ENCODE measurements at places on chromosomes 7 and 10. TPM values are rescaled to one million over a fixed set of nuclear protein-coding genes. Genes with fewer than 3 reads are reported as not detected.

- DNase-seq = no peak
Measured at GRCh38 chr7:29349362-29349761, 154.8 kb downstream of the CHN2 start.

DNA sequence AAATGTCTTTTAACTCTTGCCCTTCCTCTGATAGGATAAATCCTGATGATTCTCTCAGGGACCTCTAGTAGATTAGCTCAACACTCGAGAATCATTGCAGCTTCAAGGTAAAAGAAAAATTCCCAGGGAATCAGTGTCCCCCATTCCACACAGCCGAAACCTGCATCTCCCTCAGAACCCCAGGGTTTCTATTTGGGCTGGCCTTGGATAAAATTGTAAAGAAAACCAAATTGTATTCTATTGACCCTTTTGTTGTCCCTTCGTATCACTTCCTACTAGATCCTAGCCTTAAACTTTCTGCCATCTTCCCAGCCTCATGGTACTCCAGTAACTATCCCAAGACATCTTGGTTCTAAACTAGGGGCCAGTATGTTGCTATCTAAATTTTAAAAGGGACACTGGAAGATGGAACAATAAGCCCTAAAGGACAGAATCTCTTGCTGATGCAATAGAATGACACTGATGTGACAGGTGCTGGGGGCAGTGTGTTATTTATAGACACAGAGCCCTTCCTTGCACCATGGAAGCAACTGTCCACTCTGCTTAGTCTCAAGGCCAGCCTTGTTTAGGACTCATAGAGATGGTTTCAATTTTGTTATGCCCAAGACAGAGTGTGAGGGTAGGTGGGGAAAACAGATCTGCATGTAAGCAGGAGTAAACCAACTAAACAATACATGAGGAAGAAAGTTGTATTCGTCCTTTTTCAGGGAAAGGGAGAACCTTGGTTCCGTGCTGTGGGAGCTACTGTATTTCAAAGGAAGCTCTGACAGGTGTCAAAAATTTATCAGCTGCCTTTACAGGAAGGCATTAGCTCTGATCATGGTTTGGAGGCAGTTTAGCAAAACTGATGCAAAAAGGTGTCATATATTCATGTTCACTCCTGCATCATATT lies 7.6 kb downstream of the ASB15 start:
- no peak for DNase-seq

GRCh38 chr7:84105586-84105985 lies 89.0 kb downstream of the SEMA3A start:
- no peak for DNase-seq

- DNase-seq = no peak
Measured at GRCh38 chr7:32053204-32053603, 17.0 kb downstream of the PDE1C start.

DNA sequence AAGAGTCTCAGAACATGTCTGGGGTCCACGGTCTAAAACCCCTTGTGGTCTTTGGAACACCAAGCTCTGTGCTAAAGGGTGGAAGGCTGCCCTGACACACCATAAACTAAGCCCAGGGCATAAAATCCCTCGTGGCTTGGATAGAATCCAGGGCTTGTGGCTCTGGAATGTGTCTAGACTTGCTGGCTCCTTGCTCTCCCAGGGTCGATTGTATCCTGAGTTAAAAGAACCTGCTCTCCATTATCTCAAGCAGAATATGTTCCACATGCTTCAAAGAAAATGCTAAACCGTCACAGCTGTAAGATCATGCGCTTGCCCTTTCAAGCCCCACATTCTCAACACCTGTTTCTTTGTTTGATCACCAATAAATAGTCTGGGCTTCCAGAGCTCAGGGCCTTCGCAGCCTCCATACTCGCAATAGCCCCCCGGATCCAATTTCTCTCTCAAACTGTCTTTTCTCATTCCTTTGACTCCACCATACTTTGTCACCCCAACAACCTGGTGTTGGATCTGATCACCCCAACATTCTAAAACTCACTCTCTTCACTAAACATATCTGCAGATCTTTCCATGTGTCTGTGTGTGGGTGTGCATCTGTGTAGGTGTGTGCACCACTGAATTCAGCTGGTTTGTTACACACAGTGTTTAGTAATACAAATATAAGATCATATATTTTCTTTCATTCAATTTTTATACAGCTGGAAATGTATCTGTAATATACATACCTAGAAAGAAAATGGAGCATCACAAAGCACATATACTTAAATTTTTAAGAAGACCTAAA lies 238.5 kb downstream of the ZMYND11 start:
- no peak for DNase-seq

GRCh38 chr7:159125104-159125954 lies 19.3 kb downstream of the VIPR2 start:
- no peak for DNase-seq

DNA sequence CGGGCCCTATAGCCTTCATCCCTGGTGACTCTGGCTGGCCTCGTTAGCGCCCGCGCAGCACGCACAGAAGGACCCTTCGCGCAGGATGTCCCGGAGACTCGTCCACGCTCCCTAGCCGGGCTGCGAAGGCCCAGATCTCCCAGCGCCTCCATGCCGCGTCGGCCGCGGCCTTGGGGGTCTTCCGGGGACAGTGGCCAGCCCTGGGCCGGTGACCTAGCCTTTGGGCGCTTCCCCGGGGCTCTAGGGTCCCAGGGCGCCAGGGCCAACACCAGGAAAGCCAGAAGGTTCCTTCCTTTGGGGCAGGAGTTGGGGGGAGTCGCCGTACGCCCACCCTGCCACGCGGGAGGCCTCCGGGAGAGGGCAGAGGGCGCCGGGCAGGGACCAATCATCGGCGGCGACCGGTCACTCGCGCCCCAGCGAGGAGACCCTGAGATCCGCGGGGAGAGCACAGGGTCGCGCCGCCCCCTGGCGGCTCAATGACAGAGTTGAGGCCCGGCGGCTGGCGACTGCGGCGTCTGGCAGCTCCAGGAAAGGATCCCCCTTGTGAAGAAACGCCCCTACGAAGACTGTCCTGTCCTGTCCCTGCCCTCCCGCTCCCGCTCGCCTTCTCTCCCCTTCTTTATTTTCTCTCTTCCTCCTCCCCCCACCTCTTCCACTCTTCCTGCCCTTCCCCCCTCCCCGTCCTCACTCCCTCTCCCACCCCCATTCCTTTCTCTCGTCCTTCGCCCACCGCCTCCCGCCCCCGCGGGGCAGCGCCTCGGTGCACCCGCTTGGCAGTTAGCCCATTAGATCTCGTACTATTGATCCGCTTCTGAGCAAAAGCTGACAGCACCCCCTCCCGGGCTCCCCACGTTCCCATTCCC lies 62.3 kb upstream of the LBX1 start:
- peak; percentile 67 for DNase-seq

- DNase-seq = no peak
Measured at GRCh38 chr7:1927937-1928644, 258.0 kb downstream of the ELFN1 start.

DNA sequence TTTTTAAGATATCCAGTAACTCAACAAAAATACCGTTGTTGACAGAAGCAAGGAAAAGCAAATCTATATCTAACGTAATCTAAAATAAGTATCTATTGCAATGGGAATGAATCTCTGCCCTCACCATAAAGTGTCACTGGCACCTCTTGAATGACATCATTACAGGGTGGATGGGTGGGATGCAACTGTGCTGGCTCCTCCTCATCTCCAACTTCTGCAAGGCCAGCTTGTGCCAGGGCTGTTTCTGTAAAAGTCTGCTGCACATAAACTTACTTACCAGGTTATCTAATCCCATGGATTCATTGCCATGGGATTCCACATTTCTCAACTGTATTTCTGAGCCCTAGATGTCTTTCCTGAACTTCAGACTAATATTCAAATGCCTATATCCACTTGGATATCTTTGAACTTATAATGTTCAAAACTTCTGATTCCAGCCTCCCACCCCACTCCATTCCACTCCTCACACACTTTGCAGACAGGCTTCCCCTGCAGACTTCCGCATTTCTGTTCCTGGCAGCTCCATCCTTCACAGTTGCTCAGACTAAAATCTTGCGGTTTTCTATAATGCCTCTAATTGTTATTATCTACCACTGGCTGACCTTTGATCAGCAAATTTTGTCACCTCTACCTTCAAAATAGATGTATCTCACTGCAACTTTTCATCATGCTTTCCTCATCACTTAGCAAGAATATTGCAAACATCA lies 10.7 kb downstream of the FGL2 start:
- DNase-seq = no peak

- peak; percentile 69 for DNase-seq
Measured at GRCh38 chr7:1579481-1580421, 9.9 kb upstream of the PSMG3 start.

DNA sequence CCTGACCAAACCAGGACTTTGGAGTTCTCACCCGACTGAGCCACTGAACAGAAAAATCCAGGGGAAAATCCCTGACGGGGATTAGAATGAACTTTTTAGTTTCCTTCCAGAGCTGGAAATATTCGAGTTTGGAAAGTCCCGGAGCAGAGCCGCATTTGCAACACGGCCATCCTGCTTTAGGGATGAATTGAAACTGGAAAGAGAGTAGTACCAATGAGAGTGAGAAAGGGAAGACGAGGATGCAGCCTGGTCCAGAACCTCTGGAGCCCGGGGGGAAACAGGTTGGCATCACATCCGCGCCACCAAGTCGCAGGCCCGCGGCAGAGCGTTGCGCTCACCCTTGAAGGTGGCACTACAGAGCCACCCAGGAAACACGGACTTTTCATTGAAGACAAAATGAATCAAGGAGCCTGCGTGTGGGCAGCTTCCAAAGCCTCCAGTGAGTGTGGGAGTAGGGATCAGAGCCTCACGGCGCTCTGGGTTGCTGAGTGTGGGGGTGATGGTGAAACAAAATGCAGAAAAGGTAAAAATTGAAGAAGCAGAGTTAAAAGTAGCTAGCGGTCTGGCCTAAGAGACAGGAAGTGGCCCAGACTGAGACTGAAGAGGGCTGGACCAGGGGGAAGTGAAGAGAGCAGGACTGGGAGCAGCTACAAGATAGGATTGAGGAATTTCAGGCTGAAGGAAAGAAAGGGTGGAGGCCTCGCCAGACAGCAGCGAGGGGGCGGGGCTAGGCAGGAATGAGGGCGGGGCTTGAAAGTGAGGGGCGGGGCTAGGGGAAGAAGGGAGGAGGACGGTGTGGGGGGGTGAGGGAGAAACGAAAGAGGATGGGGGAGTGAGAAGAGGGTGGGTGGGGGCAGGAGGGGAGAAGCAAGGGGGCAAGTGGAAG lies 1.8 kb downstream of the SMURF1 start:
- DNase-seq = peak; percentile 53

DNA sequence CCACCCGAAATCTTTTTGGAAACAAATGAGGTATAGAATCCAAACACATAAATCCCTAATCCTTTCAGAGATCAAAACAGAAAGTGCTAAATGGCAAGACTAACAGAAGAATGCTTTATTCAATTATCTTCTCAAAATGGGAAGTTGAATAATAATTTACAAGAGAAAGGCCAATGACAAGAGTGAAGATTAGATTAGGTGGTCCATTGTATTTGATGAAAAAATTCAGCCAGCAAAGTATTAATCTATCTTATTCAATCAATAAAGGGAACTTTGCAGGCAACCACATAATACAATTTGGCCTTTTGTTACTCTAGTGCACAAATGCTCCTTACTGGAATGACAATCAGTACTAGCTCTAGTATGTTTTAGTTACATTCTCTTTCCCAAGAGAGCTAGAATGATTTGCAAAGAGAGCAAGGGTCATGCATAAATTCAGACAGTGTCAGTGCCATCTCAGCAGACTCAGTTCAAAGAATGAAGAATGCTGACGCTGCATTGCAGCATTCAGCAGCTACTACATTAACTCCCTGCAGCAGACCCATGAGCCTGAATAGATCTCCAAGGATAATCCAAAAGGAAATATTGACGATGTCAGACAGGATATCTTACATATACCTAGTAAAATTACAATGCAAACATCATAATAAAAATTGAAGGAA lies 131.8 kb downstream of the ANK3 start:
- no peak for DNase-seq

- no peak for DNase-seq
Measured at GRCh38 chr7:157309988-157310668, 26.7 kb upstream of the DNAJB6 start.

DNA sequence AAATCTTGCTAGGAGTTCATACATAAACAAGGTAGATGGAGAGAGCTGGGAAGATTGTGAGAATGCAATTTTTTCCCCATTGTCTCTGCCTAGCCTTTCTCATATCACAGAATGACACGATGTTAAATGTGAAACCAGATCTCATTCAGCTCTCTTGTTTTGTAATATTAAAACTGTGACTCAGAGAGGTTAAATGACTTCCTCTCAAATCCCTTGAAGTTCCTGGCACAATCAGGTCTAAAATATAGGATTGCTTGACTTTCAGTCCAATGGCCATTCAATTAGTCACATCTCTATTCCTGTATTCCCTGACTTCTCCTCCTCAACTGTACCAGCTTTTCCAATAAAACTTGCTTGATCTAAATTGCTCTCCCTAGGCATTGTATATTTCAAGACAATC lies 3.1 kb downstream of the ANKRD22 start:
- DNase-seq = no peak

DNA sequence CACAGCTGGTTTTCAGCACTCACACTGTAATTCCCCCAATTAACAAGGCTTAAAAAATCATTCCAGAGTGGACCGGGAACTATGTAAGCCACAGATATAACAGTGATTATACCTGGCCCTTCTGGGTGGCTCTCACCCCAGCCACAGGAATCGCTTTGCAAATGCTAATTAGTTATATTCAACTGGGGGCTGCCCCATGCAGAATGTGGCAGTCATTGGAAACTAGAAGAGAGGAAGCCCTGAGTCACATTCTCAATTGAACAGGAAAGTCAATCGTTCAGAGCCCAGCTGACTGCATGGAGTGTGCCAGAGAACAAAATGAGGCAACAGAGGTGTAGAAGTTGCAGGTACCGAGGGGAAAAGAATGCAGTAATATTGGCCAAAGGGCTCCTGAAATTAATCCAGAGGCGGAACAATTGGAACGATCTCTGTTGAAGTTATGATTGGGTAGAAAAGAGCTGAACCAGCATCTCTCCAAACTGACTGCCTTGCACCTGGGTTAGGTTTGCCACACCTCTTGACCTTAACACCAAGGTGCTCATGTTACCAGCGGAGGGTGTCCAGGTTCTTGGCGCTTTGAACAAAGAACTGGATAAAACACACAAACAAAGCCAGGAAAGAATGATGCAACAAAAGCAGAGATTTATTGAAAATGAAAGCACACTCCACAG lies 909.7 kb upstream of the AUTS2 start:
- DNase-seq = no peak

- DNase-seq = no peak
Measured at GRCh38 chr10:129604333-129605032, 137.4 kb downstream of the MGMT start.

- no peak for DNase-seq
Measured at GRCh38 chr7:21413502-21413901, 14.4 kb upstream of the SP4 start.

- no peak for DNase-seq
Measured at GRCh38 chr7:27000496-27000895, 95.3 kb downstream of the HOXA1 start.

The ZNF503 gene
- 35.5 TPM for total RNA-seq

The FKBP14 gene
- total RNA-seq = 17.5 TPM

The MACROH2A2 gene
- total RNA-seq = 6.1 TPM

The AGAP6 gene
- total RNA-seq = 27.9 TPM

The STARD3NL gene
- 33.5 TPM for total RNA-seq

The CYP3A7 gene
- total RNA-seq = not detected

The EPHB6 gene
- total RNA-seq = 2.7 TPM

The RBP4 gene
- 255 TPM for total RNA-seq

The OR6V1 gene
- not detected for total RNA-seq

The SPDYE8 gene
- total RNA-seq = not detected

The NPY gene
- total RNA-seq = not detected

The LRRC17 gene
- total RNA-seq = 0.39 TPM

Data from Caco-2 (cell line).